ENCODE measurements at places on chromosomes 3 and 15.
A peak's percentile ranks its signal among the peaks of the same experiment; 100 is the strongest.

- no peak for DNase-seq
Observed at GRCh38 chr15:100680726-100681125, 78.3 kb downstream of the ASB7 start.

DNA sequence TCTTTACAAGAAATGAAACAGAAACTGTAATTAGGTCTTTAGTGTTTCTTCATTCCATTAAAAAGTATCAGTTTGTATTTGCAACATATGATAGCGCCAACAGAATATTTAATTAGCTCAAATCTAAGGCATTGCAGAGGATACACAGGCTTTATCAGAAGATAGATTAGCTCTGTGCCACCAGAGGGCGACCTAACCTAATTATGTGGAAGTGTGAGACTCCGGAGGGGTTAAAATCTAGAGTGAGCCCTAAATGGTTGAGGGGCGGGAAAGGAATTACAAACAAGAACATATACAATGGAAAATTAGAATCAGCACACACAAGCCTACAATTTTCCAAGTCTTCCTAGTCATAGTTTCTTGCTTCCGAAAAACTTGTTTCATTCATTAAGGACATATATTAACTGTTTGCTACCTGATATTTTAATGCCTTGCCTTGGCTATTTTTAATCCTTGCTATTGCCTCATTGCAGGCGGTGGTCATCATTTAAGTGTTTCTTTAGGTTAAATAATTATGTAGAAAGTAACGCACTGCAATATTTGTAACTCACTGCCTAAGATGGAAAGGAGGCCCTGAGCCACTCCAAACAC lies 18.0 kb upstream of the RYR3 start:
- DNase-seq = peak; percentile 39

- no peak for DNase-seq
Observed at GRCh38 chr3:179967622-179968021, 69.1 kb downstream of the PEX5L start.

- DNase-seq = no peak
Observed at GRCh38 chr3:162984746-162985145, 1488.1 kb downstream of the OTOL1 start.

DNA sequence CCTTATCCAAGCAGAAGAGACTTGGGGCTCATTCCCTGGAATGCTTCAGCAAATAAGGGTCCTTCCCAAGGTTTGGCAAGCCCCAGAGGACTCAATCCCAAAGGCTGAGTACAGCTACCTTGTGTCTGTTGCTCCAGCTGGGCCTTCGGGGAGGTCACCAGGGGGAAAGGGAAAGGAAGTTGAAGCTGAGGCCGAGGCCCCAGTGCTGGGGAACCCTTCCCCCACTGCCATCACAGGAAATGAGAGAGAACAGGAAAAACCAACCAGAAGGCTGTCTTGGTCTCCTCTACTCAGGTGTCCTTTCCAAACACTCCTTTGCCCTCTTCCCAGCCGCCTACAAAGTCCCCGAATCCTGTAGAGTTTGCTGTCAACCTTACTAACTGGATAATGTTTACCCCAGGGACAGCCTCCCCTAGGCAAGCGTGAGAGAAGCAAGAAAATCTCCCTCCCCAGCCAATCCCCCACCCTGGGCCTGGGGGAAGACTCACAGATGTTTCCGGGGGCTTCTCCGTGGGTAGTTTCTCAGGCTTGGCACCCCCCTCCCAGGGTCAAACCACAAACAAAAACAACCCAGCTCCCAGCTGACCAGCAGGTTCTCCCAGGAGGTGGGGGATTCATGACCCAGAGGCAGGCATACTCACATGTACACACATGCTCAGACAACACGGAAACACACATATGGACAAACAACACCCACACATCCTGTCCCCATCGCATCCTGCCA lies 5.5 kb downstream of the CSRNP1 start:
- DNase-seq = peak; percentile 52

- DNase-seq = no peak
Observed at GRCh38 chr3:11508346-11509172, 135.2 kb downstream of the VGLL4 start.

DNA sequence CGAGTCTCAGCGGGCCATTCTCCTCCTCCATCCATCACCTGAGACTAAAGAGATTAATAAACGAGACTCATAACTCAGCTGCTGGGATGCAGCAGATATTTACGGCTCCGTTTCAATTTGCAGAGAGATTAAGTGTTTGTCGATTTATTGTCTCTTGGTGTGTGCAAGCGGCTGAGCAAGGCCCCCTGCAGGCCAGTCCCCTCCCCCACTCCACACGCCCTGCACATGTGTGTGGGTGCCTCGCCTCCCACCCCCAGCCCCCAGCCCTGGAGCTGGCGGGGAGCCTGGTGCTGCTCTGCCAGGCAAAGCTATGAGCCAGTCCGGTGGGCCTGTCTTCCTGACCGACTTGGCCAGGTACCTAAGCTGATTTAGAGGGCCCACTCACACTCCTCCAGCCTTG lies 63.0 kb downstream of the CYP11A1 start:
- no peak for DNase-seq

DNA sequence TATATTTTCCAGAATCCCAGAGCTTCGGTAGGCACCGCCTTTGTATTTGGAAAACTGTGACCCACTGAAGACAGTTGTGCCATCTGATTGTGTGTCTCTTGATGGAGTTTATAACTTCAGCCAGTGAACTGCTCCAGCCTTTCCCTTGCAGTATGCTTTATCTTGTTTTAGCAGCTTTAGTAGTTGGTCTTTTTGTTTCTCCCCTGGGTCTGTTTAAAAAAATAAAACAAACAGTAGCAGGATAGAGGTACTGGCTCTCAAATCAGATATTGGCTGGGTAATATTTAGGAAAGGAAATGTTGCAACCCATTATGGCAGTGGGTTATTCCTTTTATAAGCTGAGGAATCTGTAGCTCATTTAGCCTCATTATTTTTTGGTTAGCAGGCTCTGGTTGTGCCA lies 151.5 kb upstream of the BFSP2 start:
- DNase-seq = no peak

DNA sequence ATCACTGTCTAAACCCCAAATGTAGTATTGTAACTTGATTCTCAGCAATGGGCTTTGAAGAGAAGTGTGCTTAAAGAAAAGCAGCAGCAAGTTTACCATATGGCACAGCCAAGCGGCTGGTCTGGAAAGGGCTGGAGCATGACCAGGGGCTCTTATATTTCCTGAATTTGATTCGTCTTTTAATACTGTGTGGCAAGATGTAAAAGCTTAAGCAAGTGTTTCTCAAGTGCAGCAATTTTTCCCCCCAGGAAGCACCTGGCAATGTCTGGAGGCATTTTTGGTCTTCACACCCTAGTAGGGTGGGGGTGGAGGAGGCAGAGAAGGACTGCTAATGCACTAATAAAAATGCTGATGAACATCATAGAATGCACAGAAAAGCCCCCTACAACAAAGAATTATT lies 397.9 kb downstream of the NTRK3 start:
- no peak for DNase-seq

- no peak for DNase-seq
Observed at GRCh38 chr3:121852256-121852655, 17.2 kb downstream of the EAF2 start.

DNA sequence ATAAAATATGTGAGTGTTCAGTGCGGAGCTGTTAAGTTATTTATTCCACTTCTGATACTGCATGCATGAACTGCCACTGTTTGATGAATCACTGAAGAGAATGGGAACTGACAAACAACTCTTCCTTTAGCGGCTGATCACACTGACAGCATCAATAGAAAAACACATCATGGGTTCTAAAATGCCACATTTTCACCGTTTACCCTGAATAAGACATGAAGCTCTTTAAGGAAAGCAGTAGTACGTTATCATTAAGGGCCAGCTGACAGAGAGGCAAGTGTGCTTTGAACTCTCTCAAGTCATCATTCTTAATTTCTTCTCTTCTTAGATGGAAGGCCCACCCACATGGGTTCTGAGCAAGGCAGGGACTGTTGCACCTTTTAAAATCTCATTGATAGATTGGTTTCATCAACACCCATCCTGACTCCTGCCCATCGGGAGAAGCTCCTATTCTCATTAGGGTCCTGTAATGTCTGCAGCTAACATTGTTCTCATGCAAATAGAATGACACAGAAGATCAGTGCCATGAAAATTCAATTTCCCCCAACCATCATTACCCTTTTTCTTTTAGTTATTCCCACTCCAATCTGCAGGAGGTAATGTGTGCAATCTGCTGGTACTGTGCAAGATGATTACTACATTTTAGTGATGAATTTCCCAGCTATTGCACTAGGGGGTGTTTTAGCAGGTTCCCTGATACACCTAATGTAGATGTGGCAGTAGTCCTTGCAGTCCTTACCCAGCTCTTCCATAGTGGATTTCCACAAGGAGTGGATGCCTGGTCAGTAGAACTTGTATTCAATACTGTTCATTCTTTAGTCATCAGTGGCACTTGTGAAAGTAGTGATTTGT lies 119.1 kb downstream of the ROBO2 start:
- DNase-seq = no peak

DNA sequence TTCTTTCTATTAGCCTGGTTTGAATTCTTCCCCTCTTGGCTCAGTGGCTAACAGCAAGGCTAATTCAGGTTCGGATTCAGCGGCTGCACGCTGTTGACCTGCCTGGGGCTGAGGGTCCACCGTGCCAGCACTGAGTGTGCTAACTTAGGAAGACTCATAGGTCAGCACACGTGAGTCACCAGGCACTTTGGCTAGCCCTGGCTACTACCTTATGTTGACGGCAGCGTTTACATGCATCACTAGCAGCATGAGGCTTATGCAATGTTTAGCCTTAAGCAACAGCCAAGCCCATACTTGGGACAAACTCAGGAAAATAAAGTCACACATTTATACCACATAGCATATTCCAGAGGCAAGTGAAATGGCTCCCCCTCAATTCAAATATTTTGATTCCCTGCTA lies 137.7 kb downstream of the RAB11A start:
- no peak for DNase-seq

DNA sequence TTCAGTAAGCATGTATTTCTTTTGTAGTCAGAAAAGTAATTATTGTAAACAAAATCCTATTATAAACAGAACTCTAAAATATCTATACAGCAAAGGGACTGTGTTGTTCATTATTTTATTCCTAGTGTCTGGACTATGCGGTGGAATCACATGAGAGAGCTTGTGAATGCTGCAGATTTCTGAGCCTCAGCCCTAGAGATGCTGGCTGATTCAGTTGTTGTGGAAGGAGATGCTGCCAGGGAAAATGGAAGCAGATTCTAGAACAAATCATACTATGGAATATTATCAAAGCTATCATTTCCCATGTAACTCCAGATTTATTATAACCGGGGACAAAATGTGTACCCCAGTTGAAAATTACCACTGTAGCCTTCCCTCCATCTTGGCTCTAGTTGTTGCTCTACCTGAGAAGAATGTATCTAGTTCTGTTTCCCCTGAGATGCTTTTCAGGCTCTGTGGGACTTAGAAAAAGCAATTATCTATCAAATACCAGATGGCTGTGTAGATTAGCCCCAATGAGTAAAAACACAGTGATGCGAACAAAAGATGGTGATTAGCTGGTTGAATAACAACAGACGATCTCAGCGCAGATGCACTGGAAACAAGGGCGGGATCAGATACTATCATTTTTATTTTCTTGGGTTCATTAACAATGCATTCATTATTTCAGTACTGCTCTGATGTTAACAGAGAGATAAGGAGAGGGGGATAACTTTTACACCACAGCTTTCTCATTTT lies 131.3 kb downstream of the TMEM108 start:
- no peak for DNase-seq

GRCh38 chr3:12462159-12462947 lies 21.9 kb upstream of the TSEN2 start:
- DNase-seq = no peak

DNA sequence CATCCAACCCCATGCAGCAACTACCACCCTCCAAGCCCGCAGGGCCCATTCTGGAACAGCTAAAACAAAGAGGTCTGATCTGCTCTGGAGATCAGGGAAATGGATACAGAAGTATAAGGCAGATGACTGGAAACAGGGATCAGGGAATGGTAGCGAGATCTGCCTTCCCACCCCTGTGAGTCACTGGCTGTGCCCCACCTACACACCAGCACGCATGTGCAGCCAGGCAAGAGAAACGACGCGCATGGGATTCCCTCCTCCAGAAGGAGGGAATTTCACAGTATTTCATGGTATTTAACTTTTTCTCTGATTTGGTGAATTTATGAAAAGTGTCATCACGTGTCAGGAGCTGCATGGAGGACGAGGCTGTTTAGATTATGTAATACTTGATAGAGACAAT lies 116.7 kb downstream of the ARRDC4 start:
- DNase-seq = no peak

DNA sequence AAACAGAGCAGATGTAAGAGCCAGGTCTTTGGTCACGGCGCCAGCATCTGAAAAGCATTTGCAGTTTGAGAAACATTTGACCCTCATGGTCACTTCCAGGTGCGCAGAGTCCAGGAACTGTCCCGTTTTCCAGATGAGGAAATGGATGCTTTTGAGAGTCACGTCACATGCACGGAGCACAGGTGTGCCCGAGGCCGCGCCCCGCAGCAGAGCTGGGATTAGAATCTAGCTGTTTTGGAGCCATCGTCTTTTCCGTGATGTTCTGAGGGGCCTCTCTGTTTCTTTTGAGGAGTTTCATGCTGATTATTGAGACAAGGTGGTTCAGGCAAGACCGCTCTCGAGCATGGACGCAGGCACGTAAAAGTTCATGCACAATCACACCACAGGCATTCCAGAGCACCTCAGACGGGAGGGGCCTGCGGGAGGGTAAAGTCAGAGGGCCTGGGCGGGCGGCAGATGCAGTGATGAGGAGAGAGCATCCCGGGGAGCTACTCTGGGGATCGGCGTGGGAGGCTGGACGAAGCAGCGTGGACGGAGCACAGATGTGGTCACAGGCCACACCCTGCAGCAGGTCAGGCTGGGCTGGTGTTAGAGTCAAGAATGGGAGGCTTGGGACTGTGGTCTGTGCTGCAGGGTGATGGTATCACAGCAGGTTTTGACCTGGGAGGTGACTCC lies 139.2 kb upstream of the MEF2A start:
- no peak for DNase-seq

- DNase-seq = no peak
Observed at GRCh38 chr3:67518236-67518635, 136.2 kb downstream of the SUCLG2 start.

DNA sequence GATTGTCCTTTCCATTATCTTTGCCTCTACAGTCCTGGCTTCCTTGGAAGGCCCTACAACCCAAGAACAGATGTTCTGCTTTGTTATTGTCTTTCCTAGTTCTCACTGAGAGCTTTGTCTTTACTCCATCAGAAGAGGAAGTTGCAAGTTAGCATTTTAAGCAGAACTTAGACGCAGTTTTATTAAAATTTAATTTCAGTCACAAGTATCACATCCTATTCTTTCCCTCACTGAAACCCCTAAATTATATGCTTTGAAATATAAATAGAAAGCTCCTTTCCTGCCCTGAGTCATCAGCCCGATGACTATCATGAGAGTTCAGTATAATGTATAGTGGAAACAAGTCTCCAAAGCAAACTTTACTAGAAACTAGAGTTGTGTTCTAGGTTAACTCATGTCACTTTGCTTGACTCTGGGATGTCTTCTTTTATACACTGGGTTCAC lies 291.2 kb upstream of the RBMS3 start:
- no peak for DNase-seq

GRCh38 chr15:88834211-88834812 lies 31.1 kb downstream of the ACAN start:
- DNase-seq = peak; percentile 15

- no peak for DNase-seq
Observed at GRCh38 chr3:173843060-173843459, 445.5 kb downstream of the NLGN1 start.

- DNase-seq = no peak
Observed at GRCh38 chr3:14564741-14565140, 24.6 kb upstream of the GRIP2 start.

- no peak for DNase-seq
Observed at GRCh38 chr3:129593595-129594339, 12.7 kb downstream of the PLXND1 start.

- DNase-seq = no peak
Observed at GRCh38 chr3:99536555-99537314, 101.7 kb upstream of the COL8A1 start.

Measured in germinal center (tissue), 1 donor.